ENCODE measurements at places on chromosomes 13 and 19.

GRCh38 chr13:76836311-76836710 is 49.9 kb downstream of the KCTD12 start:
- DNase-seq, result no peak

DNA sequence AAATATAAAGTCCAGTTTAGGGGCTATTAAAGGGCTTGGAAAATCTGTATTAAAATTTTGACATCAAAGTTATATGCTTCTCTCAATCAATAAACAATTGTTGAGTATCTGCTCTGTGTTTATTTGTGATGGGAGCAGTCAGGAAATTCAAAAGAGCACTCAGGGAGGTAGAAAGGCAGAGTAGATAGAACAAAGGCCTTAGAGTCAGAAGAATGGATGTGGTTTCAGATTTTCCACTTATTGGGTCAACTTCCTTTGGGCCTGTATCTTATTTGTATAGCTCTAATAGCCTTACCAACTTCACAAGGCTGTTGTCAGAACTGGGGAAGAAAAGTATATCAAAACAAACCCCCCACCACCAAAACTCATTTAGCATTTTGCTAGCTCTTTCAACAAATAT is 302.6 kb downstream of the SPRY2 start:
- no peak for DNase-seq

GRCh38 chr19:13055213-13056051 is 47.2 kb downstream of the LYL1 start:
- DNase-seq, result no peak

DNA sequence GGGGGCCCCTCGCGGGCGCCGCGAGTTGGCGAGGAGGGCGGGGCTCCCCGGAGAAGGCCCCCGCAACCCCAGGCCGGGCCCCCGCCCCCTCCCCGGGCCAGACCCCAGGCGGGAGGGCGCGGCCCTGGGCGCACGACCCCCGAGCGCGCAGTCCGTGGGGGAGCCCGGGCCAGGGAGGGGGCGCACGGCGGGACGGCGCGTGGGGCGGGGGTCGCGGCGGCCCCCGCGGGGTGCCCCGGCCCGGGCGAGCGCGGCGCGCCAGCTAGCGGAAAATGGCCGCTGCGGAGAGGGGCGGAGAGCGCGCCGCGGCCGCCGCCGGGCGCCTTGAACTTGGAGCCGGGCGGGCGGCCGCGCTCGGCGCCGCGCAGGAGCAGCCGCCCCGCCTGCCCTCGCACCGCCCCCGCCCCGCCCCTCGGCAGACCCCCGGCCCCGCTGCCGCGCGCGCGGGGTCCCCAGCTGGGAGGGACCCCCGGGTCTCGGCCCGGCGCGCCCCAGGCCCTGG is 6.4 kb upstream of the NFIC start:
- DNase-seq, result no peak

GRCh38 chr13:98918771-98919170 is 59.1 kb downstream of the DOCK9 start:
- DNase-seq, result no peak

DNA sequence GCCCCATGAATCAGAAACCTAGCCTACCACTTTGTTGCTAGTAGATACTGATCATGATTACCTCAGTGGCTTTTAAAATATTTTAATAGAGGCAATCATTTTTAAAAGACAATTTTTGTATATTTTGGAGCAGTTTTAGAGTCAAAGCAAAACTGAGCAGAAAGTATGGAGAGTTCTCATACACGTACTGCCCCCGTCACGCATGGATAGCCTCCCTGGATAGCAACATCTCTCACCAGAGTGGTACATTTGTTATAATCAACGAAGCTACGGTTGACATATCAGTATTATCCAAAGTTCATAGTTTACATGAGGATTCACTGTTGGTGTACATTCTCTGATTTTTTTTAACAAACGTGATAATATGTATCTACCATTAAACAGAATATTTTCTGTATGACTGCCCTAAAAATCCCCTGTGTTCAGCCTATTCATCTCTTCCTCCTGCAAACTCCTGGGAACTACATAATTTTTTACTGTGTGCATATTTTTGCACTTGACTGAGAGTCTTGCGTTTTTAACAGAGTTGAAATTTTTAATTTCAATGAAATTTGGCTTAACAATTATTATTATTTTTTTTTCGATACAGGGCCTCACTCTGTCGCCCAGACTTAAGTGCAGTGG is 1436.8 kb upstream of the PCDH9 start:
- no peak for DNase-seq

- no peak for DNase-seq
These were observed 84.3 kb downstream of the NUFIP1 start for GRCh38 chr13:44904967-44905366.

DNA sequence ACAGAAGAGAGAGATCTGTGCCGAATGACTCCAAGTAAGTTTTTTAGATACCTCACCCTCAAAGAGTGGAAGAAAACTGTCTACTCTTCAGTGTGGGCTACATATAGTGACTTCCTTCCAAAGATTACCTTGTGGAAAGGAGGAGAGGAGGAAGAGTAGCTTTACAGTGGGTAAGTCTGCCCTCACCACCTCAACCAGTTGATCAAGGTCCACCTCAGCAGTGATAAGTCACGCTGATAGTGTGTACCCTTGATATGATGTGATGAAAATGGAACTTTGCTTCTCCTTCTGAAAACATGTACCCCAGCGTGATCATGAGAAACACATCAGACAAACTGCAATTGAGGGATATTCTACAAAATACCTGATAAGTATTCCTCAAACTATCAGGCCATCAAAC is 20.6 kb downstream of the KLF5 start:
- no peak for DNase-seq

DNA sequence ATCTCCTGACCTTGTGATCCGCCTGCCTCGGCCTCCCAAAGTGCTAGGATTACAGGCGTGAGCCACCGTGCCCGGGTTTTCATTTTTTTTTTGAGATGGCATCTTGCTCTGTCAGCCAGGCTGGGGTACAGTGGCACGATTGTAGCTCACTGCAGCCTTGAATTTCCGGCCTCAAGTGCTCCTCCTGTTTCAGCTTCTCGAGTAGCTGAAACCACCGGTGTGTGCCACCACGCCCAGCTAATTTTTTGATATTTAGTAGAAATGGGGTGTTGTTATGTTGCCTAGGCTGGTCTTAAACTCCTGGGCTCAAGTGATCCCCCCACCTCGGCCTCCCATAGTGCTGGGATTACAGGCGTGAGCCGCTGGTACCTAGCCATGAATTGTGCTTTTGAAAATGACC is 5.9 kb downstream of the ADAT3 start:
- no peak for DNase-seq

DNA sequence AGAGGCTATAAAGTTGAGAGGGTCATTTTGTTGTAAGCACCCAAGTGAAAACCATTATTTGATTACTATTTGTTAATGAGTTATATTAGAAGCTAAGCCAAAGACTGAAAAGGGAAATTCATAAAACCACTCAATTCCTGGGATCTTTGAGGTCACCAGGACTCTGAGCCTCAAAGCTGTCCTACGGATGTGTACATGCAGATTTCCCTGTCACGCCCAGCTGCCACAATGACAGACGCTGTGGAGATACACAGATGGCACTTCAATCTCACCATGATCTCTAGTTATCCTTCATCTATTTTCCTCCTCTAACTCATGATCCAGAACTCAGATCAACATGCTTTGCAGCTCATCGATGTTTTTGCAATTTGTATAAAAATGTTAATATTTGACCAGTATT is 403.5 kb upstream of the MIR17HG start:
- DNase-seq, result no peak

- no peak for DNase-seq
These were observed 49.4 kb downstream of the FAM124A start for GRCh38 chr13:51271528-51272085.

GRCh38 chr13:28981530-28981929 is 161.4 kb downstream of the MTUS2 start:
- no peak for DNase-seq

DNA sequence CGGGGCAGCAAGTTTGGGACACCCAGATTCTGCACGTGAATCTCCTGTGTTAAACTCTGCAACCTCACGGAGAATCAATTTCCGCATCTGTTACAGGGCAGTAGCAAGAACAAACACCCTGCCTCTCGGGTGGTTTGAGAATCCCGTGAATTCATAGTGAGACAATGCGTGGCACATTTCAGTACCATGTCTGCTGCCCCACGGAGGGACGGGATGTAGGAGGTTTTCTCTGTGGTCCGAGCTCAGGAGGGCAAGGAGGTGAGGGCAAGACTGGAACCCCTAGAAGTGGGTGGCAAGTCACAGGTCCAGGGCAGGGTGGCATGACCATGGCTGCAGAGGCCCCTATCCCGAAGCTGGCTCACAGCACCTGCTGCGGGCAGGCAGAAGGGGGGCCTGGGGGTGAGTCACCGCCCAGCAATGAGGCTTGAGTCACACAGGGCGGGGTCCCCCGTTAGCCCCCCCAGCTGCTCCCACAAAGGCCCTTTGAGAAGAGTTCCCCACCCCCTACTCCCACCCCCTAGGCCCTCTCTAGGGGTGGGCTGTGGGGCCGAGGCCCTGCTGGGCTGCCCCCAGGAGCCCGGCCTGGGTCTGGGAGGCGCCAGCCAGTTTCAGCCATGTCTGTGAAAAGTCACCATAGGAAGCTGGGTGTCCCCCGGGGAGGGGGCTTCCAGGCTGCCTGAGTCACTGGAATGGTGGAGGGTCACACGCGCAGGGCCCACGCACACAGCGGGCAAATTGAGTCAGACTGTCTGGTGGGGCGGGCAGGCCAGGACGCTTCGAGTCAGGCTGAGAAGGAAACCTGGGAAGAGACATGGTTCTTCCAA is 25.8 kb upstream of the NANOS3 start:
- peak; percentile 54 for DNase-seq

DNA sequence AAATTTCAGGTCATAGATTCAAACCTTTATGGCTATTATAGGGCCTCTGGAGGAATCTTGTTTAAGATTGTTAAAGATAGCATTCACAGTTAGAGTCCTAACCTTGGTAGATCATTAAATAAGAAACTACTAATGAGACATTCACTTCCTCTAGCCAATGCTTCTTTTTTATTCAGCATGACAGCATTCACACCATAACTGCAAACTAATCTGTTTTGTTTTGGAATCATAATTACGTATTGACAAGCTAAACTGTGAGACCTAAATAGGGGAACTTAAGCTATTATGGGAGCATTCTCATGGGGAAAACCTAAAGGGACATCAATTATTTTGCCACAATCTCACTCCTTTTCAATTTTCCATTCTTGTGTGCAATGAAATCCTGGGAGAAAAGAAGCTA is 653.8 kb downstream of the PCDH9 start:
- no peak for DNase-seq

GRCh38 chr13:34308725-34309124 is 490.8 kb downstream of the RFC3 start:
- no peak for DNase-seq

DNA sequence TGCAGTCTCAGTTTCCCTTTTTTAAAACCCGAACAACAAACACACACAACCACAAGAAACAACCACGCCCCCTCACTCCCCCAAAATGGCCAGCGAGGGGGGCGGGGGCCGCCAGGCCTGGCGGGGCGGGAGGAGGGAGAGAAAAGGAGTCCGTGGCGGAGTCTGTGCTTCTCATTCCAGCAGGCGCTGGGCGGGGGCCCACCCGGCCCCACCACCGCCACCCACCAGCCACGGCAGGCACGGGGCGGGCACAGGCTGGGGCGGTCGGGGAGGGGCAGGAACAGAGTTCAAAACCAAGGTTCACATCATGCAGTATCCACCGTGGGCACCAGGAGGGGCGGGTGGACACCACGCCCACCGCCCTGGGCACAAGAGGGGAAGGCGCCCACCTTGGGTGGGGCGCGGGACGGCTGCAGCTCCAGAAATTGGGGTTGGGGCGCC is 12.9 kb downstream of the DPF1 start:
- DNase-seq, result no peak

- no peak for DNase-seq
These were observed 177.5 kb downstream of the ABCC4 start for GRCh38 chr13:95123726-95124125.

- DNase-seq, result no peak
These were observed 8.2 kb downstream of the ATP11A start for GRCh38 chr13:112697756-112698655.

- no peak for DNase-seq
These were observed 1.0 kb downstream of the KLK11 start for GRCh38 chr19:51025401-51025800.

DNA sequence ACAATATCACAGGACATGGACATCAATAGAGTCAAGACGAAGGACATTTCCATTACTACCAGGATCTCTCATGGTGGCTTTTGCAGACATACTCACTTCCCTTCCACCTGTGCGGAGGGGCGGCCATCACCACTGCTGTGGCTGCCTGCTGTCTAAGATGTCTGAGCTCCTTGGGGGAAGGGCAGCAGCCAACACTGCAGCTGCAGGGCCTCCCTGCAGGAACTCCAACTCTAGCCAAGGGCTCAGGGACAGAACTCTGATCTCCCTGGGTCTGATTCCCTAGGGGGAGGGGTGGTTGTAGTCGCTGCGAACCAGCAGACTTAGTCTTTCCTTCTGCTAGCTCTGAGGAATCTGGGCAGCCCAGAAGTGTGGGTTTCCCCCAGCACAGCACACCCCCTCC is 78.9 kb upstream of the ANKRD10 start:
- DNase-seq, result no peak

GRCh38 chr19:5960005-5961001 is 17.6 kb downstream of the RANBP3 start:
- DNase-seq, result no peak

DNA sequence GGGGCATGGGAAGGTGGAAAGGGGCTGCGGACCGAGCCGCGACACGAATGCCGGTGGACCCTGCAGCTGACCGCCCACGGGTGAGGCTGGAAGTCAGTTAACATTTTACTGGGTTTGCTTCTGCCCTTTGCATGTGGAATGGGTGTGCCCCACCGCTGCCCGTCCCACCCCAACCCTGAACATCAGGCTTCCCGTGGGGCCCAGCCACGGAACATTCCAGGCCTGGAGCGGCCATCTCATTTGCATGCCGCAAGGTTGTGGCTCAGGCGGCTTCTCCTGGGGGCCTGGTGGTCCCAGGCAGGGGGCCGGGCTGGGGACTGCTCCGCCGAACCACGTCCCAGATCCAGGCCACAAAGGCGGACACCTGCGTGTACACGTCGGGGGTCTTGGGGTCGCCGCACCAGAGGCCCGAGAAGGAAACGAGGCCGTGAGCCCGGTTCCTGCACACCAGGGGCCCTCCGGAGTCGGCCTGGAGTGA is 9.3 kb downstream of the FSTL3 start:
- DNase-seq, result no peak

- no peak for DNase-seq
These were observed 14.0 kb downstream of the B3GLCT start for GRCh38 chr13:31213651-31214289.

DNA sequence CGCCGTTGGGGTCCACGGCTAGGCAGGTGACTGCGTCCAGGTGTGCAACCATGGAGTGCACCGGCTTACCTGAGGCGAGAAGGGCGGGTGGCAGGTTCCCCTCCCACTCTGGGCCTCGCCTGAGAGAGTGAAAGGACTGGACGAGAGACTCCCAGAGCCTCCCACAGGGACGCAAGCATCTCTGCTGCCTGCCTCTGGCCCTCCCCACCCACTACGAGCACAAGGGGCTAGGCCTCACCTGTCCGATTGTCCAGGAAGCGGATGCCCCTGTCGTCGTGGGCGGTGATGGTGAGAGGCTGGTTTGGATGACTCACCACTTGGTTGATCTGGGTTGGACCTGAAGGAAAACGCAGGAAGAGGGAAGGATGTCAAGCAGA is 5.1 kb upstream of the PRKD2 start:
- DNase-seq, result no peak
